Urothelium cell line (cell line): ENCODE measurements at places on chromosomes 4 and X.

DNA sequence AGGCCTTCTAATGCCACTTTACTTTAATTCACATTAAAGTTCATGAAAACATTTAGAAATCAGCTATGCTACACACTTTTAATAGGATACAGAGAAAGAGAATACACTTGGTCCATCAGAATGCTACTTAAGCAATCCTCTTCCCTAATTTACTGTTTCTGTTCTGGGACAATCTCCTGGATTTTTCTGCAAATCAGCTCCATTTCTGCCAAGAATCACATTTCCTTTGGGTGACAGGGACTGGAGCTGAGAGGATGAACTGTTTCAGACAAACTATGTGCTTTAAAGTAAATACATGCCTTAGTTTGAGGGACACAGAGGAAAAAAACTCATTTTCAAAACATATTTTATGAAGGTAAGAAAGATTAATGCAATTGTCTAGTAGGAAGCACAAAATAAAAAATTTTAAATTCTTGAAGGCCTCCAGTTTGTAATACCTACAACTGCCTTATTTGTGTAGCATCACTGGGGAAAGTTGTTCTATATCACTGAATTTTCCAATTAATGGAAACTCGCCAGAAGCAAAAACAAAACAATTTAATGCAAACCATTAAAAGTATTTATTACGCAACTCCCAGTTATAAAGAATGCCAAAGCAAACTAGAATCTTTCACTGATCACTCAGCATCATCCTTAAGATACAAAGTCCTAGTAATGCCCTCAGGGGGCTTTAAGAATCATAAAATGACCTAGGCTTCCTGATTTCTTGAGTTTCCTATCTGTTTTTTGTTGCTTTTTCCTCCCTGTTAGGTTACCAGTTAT, 36.3 kb downstream of the BCLAF3 start:
- no peak for DNase-seq

DNA sequence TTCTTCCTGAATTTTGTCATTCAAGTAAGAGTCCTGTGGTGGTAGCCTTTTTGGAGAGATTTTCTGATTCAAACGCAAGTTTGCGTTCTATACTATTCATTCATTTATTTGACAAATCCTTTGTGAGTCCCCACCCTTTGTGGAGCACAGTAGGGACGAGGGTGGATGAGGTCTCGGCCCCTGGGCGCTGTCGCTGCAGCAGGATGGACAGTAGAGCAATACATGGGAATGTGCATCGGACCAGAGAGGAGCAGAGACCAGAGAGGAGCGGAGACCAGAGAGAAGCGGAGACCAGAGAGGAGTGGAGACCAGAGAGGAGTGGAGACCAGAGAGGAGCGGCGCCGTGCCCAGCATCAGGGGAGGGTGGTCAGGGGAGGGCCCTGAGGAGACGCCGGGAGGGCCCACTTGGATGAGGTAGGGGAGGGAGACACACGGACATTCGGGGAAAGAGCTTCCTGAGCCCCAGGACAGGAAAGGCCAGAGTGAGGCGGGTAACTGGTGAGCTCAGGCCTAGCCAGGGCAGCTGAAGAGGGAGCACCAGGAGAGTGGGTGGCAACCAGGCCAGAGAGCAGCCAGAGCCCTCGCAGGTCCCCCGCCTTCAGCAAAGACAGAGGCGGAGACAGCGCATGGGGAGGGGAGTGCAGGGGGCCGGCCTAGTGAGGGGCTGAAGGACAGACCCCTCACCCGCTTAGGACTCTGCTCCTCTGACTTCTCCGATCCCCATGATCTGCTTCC, 67.3 kb downstream of the NAT8L start:
- DNase-seq = no peak

DNA sequence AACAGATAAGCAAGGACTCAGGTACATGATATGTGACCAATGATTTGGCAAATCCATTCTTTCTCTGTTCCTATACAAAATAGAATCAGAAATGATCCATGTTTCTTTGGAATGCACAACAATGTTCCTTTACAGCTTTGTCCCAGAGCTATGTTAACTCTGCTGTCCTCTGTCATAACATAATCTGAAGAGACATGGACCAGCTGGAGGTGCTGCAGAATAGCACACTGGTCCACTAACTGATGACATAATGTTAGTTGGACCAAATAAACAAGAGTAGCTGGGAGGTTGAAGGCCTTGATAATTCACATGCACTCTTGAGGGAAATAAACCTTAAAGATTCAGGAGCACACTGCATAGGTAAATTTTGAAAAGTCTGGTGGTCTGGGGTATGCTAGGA, 23.0 kb upstream of the DHX15 start:
- DNase-seq = no peak

DNA sequence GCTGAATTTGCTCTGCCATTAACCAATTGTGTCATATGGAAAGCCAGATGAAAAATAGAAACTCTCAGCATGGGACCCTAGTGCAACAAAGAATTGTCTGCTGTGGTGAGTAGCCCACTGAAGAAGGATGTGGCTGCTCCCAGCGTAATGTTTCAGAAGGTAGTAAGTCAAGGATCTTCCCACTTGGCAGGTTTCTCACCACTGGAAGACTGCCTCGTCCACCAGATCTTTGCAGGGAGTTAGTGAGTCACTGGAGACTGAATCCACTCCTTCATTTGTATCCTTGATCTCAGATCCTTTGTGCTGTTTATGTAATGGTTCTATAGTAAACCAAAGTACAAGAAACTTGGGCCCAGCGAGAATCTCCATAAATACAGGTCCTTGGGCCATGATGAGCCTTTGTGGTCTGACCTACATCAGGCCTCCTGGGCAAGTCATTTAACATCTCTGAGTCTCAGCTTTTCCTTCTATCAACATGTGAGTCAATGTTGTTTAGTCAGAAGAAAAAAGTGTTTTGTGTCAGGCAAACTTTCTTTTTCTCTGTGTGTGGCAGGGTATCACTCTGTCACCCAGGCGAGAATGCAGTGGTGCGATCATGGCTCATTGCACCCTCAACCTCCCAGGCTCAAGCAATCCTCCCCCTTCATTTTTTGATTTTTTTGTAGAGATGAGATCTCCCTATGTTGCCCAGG, 78.0 kb upstream of the CCDC160 start:
- no peak for DNase-seq

DNA sequence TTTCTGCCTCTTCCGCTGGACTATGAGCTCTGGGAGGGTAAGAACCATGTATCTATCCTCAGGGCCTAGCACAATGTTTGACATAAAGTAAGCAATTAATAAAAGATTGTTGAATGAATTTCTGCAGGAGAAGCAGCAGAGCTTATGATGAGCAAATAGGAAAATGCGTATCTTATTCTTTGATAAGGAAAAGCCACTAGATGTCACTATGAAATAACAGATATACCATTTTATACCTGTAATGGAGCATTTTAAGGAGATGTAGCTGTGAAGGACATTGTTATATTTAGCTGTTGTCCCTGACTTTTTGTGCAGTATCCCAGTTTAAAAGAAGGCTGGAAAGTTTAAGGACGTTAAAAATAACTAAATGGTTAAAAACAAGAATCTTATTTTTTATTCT, 147.2 kb upstream of the MBNL3 start:
- DNase-seq = no peak

DNA sequence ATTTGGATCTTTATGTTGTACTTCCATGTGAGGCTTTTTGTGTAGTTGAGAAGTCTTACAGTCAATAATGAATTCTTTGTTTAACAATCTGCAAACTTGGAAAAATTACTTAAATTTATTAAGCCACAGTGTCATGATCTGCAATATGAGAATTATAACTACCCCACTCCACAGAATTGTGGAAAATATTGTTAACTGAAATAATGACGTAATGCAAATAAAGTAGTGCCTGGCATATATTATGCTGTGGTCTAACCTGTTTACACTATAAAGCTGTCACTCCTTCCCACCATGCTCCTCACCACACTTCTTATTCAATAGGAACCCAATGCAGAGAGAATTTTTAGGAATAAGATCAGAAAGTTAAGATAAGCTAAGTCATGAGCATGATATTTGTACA, 632.1 kb upstream of the GALNTL6 start:
- no peak for DNase-seq

GRCh38 chr4:21879187-21879586, 69.4 kb downstream of the KCNIP4 start:
- DNase-seq = no peak

DNA sequence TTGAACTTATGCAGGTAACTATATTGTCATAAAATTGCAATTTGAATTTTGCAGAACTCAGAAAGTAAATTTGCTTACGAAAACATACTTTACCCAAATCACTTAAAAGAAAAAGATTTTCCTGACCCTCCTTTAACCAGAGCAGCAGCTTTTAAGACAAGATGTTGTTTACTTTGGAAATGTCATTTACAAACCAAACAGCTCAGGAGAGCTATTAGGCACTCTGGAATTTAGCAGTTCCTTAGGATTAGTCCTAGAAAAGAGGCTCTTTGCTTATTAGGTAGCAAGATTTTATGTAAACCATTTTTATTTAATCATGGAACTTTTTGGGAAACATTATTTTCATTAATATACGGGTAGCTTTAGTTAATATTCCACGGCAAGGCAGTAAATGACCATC, 765.7 kb upstream of the POU3F4 start:
- DNase-seq = no peak

DNA sequence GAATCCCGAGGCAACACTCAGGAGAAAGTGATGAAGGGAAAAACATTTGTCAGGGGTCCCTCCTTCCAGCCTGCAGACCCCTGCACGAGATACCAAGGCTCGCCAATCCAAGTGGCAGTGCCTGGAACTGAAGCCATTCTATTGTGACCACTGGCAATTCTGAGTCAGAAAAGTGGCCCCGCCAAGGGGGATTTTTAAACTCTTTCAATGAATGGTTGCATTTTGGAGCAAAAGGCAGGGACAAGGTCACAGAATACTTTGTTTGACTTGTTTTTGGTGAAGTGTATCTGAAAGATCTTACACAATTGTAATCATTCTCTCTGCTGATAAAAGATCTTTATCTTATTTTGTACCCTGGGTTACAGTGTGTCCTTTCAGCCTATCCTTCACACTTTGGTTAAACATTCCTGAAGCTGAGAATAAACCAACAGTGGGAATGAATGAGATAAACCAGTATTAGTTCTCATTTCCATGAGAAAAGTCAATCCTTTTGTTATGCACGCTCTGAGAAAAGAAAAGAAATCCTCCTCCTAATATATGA, 115.9 kb upstream of the PDLIM3 start:
- DNase-seq = no peak

DNA sequence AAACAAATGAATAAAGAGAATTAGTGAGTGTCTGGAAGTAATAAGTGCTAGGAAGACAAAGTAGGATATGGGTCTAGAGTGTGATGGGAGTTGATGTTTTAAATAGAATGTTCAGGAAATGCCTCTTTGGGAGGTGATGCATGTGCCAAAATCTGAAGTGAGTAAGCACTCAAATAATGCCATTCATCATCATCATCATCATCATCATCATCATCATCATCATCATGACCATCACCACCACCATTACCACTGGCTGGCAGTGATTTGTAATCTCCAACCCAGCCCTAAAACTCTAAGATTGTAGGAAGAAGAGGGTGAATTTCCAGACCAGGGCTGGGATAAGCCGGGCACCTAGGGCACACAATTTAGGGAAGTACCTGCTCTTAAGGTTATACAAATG, 9.7 kb upstream of the SOX3 start:
- no peak for DNase-seq

DNA sequence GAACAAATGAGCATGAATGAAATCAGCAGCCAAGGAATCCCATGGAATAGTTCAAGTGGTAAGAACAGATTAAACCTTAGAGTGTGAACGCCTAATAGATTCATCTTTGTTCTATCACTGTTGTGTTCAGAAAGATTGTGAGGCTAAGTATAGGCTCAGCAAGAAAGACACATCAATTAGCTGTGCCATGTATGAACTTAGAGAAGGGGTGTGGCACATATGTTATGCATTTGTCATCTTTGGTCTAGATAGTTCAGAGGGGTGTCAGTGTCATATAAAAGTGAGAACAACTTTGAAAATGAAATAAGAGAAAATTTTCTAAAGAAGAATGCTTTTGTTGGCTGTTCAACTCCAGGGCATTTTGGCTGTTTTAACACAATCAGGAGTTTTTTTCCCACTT, 9.4 kb downstream of the DAPP1 start:
- DNase-seq = no peak

DNA sequence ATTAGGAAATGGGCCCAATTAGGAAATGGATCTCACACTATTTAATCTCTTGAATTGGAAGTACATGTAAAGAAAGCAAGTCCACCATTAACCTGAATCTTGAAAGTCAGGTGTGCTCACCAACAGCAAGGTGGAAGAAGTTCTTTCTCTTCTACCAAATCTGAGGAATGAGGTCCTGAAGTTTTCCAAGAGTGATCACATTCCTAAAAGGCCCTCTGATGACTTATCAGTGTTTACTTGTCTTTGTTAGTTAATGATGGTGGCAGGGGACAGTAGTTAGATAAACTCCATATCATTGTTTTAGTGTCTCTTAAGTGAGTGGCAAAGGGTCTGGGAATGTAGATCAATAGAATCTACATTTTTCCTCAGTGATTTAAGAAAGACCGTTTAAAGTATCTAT, 61.3 kb upstream of the APELA start:
- DNase-seq = no peak

GRCh38 chr4:32135642-32136041, 1415.5 kb downstream of the PCDH7 start:
- no peak for DNase-seq
